SJCRH30 (cell line): ENCODE measurements at places on chromosomes 4 and X.

GRCh38 chr4:80767944-80768343 lies 262.6 kb upstream of the BMP3 start:
- DNase-seq = no peak

GRCh38 chrX:56228914-56229313 lies 3.2 kb upstream of the KLF8 start:
- no peak for DNase-seq

GRCh38 chrX:73447311-73447794 lies 500 bp downstream of the CDX4 start:
- no peak for DNase-seq

DNA sequence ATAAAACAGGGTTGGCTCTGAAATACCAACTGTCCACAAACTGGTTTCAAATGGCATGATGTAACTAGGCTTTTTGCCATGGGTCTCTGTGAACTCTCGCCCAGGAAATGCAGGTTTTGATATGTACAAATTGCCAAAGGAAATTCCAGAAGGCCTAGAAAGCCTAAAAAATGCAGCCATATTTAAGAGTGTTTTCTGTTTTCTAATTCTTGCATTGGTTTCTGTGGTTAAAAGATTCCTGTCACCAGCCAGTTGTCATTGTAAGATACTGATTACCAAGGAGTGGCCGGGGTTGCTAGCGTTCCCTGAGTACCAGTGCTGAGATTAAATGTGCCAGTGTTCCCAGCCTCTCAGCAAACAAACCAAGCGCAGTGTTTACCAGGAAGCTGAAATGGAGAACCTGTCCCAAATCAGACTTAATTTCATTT lies 53.9 kb upstream of the SORBS2 start:
- DNase-seq = peak; percentile 2

GRCh38 chr4:124915073-124915472 lies 202.5 kb upstream of the ANKRD50 start:
- DNase-seq = no peak

- DNase-seq = peak; percentile 71
Observed at GRCh38 chrX:1178580-1179057, 33.8 kb downstream of the CRLF2 start.

GRCh38 chr4:46393606-46394005 lies 3.7 kb upstream of the GABRA2 start:
- no peak for DNase-seq

GRCh38 chrX:38052096-38052495 lies 45.7 kb downstream of the SYTL5 start:
- peak; percentile 4 for DNase-seq

GRCh38 chr4:183262776-183263100 lies 57.3 kb downstream of the CLDN22 start:
- no peak for DNase-seq

DNA sequence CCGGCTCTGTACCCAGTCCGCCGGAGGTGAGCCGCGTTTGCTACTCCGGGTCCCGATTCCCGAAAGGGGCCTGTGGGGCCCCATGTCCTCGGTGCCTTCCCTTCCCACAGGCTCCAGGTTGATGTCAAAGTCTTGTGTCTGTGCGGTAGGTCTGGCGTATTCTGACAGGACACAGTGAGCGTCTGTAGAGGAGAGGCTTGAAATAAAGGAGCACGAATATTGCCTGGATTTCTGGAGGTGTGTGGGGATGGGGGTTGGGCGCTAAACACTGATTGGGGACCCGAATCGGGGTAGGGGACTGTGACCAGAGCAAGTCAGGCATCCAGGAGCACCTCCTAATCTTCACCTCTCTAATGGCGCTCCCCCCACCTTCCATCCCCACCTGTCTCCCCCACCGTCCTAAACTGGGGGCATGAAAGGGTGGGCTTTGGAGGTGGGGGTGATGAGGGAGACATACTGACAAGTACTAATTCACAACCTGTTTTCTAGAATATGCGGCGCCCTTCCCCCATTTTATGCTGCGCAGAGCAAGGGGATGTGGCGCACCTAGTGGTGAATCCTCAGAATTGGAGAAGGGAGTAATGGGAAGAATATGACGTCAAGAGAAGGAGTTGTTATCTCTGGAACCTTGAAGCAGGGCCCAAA lies 855 bp downstream of the GPRASP2 start:
- DNase-seq = no peak

- no peak for DNase-seq
Observed at GRCh38 chrX:154840856-154841255, 6.4 kb upstream of the SMIM9 start.

GRCh38 chrX:63560601-63561218 lies 209.6 kb upstream of the SPIN4 start:
- peak; percentile 88 for DNase-seq

DNA sequence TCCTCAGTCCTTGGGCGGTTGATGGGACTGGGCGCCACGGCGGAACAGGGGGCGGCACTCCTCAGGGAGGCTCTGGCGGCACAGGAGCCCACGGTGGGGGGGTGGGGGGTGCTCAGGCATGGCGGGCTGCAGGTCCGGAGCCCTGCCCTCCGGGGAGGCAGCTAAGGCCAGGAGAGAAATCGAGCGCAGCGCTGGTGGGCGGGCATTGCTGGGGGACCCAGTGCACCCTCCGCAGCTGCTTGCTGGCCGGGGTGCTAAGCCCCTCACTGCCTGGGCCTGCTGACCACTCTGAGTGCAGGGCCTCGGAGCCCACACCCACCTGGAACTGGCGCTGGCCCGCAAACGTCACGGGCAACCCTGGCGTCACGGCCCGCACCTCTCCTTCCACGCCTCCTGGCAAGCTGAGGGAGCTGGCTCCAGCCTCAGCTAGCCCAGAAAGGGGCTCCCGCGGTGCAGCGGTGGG lies 164.9 kb upstream of the AGA start:
- DNase-seq = no peak

GRCh38 chr4:57424232-57424897 lies 314.2 kb upstream of the IGFBP7 start:
- DNase-seq = no peak

DNA sequence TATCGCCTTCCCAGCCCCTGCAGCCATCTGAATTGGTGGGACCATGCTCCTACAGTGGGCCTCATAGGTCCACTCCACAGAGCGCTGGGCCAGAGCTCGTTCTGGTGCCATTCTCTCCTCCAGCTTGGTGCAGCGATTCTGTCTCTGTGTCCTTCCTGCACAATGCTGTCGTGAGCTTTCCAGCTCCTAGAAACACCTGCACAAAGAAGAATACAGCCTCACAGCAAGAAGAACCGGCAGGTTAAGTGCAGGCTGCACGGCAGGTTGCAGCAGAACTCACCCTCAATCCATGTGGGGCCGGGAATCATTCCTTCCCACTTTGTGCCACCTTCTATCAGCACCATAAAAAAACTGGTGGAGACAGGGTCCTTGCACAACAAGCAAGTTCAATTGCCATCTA lies 101.2 kb upstream of the ENPP6 start:
- no peak for DNase-seq

DNA sequence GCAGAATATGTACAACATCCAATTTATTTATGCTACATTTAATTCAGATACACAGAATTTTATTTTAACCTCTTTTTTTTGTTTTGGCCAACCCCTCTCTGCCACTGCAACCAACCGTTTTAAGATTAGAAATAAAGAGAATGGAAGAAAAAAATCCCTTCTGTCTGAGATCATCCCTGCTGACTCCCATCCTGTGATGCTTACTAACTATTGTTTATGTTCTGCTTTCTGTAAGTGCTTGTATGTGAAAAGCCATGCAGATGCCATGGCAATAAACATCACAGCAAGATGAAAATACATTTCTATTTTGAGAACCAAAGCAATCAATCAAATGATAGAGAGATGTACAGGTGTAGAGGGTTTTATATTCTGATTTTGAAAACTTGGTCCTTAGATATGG lies 70.1 kb downstream of the GABRB1 start:
- DNase-seq = no peak

GRCh38 chrX:37684426-37684825 lies 1.2 kb upstream of the XK start:
- DNase-seq = no peak

DNA sequence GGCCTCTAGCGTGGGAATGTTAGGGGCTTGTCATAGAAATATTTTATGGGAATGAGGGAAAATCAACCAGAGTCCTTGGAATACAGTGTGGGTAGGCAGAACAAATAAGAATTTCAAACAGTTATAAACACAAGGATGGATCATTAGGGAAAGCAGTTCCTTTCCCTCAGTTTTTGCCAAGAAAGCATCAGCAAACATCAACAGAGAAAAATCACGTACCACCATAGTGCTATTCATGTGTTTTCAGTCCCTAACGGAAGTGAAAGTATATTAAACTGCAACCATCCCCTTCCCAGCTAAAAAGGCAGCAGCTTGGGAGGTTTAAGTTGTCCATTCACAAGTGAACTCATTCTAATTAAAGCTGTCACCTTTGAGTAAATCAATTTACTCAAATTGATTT lies 334.4 kb upstream of the PCDH18 start:
- DNase-seq = no peak

DNA sequence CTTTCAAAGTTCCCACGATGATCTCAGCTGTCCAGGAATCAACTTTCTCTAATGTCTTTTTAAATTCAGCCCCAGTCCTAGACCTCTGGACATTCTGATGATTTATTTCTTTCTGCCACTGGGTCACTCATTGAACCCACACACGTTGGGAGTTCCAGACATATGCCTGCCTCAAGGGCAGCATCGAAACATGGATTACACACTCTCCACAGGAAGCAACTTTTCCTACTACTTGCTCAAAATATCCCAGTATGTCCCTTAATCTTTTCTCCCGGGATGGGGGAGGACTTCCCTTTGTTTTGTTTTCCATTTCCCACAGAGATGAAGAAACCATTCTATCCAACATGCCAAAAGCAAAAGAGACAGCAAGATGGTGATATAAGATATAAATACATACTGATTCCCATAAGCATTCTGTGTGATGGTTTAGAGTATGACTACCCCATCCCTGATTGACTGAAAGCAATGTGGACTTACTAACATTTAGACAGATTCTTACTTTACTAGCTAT lies 79.8 kb upstream of the PPARGC1A start:
- DNase-seq = no peak

DNA sequence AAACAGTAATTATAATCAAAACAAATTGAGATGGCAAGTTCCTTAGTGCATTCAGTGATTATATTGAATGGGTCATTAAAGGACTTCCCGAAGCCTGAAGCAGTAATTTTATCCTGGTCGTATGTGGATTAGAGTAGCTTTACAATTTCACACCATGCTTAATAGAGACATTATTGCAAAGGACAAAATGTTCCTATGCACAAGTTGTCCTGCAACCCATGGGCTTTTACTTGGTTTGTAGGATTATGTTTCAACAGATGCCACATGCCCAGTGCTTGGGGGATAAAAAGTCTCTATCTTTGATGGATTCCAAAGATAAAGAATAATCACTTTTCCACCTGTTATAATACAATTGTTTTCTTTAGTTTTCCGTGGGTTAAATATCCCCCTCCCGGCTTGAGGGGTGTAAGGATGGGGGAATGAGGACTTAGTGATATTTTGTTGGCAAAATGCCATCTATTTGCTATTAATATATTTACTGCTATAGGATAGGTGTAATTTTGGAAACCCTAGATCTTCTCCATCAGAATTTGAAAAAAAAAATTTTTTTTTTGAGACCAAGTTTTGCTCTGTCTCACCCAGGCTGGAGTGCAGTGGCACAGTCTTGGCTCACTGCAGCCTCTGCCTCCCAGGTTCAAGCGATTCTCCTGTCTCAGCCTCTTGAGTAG lies 156.5 kb upstream of the ETNPPL start:
- peak; percentile 72 for DNase-seq

GRCh38 chr4:106796876-106797275 lies 239.2 kb downstream of the DKK2 start:
- no peak for DNase-seq

- no peak for DNase-seq
Observed at GRCh38 chrX:35622040-35622439, 176.1 kb upstream of the MAGEB16 start.

DNA sequence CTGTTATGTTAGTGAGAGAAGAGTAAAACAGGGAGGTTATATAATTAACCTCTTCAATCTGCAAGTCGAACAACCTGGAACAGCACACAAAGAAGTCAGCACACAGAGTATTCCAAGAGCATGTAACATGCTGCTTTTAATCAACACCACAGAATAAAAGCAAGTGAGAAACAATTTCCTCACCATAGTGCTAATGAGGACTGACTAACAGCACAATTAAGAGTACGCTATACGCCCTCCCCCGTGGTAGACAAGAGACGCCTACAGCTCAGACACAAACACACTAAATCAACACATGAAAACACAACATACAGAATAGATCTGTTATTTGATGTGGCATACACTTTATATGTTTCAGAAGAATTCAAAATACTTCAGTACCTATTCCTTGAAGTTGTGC lies 103.0 kb downstream of the PPP3CA start:
- DNase-seq = no peak

DNA sequence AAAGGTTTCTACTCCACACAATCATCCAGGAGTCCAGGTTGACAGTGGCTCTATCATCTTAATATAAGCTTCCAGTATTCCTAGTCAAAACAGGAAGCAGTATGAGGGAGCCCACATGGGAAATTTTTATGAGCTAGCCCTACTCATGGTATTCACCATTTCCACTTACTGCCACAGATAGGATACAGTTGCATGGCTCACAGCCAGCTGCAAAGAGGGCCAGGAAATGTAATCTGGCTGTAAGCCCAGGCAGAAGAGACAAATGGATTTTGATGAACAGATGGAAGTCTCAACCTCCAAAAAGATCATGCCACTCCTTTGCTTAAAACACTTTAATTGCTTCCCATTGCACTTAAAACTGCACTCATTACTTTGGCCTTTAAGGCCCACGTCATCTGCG lies 150.6 kb downstream of the ADAMTS3 start:
- DNase-seq = peak; percentile 91

DNA sequence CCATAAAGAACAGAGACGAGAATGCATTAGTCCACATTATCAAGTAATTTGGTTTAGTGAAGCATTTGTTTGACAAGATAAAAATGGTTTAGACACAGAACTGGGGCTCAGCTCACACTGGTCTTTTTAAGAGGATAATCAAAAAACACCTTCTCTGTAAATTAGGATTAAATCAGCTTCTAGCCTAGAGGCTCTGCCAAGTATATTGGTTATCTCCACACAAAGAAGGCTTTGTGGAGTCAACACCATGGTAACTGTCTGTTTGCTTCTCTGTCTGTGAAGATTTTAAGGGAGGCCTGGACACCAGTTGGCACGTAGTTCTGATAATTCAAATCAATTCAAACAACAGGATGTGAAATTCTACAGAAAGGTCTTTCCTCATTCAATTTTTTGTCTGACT lies 687.0 kb downstream of the DMD start:
- no peak for DNase-seq
